ENCODE measurements at places on chromosomes 5 and 9.

GRCh38 chr9:104025104-104025503 lies 69.0 kb upstream of the SMC2 start:
- no peak for DNase-seq

GRCh38 chr9:87578625-87579024 lies 81.0 kb downstream of the DAPK1 start:
- DNase-seq, result no peak

DNA sequence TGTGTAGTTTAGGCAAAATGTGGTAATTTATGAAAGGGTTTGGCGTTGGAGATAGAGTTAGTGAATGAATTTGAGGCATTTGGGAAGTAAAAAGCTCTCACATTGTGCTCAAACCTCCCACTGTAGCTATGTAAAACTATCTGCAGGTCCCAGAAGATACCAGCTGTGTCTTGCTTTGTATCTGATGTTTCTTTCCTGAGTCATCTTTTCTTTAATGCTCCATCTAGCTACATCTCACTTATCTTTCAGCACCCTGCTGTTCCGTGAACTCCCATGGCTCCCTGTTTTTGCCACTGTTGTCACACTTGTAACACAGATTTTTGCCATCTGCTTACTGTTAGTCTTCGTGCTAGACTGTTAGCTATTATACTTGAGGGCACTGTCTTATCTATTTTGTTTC lies 253.1 kb downstream of the NPR3 start:
- DNase-seq, result no peak

DNA sequence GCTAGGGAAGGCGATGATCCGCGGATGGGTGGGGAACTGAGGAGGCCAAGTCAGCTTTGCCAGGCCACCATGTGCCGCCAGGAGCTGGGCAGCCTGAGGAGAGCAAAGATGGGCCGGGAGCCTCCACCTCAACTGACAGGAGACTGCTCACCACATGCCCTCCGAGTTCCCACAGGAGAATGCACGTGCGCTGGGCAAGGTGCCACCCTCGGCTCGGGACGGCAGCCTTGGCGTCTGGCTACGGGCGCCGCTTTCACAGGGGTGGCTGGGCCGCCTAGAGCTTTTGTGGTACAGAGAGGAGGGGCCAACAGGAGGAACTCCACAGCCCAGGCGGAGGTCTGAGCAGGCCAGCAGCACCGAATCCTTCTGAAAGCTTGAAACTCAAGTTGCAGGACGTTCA lies 5.3 kb upstream of the TBC1D9B start:
- no peak for DNase-seq

DNA sequence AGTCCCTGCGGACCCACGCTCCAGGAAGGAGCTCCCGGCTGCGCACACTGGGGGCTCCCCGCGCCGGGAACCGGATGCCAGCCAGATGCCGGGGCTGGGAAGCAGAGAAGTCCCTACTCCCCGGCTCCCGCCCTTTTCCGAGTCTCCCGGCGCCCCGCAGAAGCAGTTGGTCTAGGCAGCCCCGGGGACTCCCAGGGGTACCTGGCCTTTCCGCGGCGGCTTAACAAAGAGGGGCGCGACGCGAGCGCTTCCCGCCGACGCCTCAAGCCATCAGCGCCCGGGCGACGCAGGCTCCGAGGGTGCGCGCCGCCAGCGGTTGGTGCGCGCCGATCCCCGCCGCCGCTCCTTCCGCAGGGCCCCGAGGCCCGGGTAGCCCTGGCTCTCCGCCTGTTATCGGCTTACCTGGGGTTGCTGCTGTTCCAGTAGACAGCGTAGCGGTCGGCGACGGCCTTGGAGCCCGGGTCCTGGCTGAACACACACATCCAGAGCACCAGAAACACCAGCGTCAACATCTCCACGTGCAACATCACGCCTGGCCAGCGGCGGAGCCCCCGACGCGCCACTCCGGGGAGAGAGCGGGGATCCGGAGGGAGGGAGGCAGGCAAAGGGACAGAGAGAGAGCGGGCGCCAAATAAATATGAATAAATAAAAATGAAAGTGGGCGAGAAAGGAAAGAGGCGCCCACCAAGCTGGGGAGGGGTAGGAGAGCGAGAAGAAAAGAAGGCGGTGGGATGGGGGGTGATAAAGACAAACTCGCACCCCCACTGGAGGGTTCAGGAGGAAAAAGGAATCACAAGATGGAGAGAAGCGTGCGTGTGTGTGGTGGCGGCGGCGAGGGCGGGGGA lies 428 bp downstream of the EFNA5 start:
- peak; percentile 70 for DNase-seq

- no peak for DNase-seq
Measured at GRCh38 chr9:84669013-84669287, 579 bp upstream of the NTRK2 start.

DNA sequence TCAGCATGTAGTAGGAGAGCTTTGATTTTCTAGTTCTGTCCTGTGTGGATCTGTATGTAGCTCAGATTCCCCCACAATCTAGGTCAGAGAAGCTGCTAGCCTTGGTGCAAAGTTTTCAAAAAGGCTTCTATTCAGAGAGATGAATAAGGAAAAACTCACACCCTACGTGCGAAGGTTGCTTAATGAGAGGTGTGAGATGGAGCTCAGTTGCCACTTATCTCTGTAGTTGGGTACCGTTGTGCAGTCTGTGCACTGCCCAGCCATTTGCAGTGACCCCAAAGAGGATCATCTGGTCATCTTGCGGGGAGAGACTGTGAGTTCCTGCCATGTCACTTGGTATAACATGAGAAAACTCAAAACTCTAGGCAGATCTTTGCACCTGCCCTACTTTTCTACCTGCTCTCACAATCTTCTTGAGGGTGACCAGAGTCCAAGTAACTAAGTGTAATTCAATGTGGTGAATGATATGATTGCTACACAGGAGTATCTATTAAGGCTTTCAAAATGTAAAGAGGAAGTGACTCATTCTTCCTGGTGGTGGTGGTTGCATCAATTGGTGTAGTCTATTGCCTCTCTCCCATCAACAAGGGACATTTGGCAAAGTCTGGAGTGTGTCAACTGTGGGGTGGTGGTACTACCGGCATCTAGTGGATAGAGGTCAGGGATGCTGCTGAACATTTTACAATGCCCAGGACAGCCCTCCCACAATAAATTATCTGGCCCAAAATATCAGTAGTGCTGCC lies 65.2 kb downstream of the TMC1 start:
- no peak for DNase-seq

GRCh38 chr5:168916266-168916665 lies 337.1 kb upstream of the PANK3 start:
- no peak for DNase-seq

- DNase-seq, result no peak
Measured at GRCh38 chr9:132525308-132526023, 56.9 kb upstream of the BARHL1 start.

GRCh38 chr5:154198611-154199230 lies 8.2 kb downstream of the GALNT10 start:
- no peak for DNase-seq

GRCh38 chr5:10724781-10725507 lies 36.1 kb downstream of the DAP start:
- DNase-seq, result peak; percentile 47

DNA sequence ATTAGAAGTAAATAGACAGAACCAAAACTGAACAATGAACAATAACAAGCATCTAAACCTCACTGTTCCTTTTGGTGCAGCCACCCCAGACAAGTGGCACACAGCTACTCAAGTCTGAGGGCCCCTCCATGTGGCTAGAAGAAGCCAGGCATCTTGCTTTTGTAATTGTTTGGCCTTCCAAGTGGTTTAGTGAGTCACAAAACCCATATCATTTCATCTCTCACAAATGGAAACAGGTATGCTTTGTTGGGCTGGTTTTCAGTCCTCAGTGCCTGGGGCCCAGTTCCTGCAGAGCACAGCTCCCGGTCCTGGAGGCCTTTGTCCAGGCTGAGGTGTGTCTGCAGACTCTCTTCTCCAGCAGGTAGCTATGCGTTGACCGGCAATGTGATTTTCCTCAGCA lies 16.7 kb downstream of the PRLR start:
- no peak for DNase-seq

Measured in NCI-H748 treated with DMSO at 0.1 percent for 48 hours (cell line).